MCF 10A (cell line): ENCODE measurements at places on chromosomes 6 and 20.

GRCh38 chr6:170464080-170464479 lies 89.0 kb downstream of the PSMB1 start:
- no peak for DNase-seq

DNA sequence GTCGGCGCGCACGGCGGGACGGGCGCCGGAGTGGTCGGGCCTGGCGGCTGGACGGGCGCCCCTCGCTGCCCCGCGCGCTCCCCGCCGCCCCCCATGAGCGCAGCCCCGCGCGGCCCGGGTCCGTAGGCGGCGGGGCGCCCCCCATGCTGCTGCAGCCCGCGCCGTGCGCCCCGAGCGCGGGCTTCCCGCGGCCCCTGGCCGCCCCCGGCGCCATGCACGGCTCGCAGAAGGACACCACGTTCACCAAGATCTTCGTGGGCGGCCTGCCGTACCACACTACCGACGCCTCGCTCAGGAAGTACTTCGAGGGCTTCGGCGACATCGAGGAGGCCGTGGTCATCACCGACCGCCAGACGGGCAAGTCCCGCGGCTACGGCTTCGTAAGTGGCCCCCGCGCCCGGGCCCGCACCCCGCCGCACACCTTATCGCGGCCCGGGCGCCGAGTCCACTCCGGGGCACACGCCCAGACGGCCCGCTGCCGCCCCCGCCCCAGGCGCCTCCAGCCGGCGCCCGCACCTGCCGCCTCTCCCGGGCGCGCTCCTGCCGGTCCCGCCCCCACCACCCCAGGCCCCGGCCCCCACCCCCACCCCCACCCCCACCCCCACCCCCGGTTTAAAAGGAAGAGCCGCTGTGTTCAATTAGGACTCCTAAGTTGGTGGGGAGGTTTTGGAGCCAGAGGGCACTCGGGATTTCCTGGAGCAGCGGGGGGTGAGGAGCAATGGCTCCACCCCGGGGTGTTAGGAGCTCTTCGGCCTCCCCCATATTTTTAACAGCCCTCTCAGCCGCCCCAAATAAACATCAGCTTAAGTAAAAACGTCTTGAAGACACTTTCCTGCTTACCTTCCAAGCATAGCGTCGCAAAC lies 474 bp downstream of the RBM38 start:
- peak; percentile 4 for DNase-seq

- no peak for DNase-seq
Observed at GRCh38 chr6:119274197-119274595, 75.4 kb downstream of the MAN1A1 start.

DNA sequence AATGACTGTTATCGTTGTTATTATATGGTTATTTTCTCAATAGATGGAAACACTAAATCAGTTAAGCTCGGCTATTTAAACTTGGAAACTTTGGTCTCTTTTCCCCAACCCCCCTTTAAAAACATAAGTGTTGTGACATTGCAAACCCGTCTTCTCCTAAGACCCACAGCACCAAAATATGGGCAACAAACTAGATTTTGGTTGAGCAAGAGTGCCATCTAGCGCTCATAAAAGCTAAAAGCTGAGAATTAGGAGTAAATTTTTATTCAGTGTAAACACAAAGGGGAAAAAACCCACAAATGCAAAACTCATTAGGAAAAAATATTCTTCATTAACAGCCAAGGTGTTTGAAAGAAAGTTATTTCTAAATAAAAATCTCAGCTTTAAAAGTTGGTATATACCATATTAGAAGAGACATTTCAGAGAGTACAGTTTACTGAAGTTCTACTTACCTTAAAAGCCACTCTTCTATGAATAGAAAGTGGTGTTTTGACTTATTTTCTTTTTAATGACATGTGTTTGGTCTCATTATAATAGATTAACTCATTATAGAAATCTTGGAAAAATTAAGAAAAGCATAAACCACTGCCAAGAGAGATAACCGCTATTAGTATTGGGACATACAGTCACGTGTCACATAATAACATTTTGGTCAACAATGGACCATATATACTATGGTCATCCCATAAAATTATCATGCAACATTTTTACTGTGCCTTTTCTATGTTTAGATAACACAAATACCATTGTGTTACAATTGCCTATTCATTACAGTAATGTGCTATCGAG lies 21.1 kb downstream of the SESN1 start:
- DNase-seq: peak; percentile 85
